ENCODE measurements at places on chromosomes 3 and 15.

GRCh38 chr15:44435893-44436667, 8.7 kb downstream of the CTDSPL2 start:
- DNase-seq, result no peak

DNA sequence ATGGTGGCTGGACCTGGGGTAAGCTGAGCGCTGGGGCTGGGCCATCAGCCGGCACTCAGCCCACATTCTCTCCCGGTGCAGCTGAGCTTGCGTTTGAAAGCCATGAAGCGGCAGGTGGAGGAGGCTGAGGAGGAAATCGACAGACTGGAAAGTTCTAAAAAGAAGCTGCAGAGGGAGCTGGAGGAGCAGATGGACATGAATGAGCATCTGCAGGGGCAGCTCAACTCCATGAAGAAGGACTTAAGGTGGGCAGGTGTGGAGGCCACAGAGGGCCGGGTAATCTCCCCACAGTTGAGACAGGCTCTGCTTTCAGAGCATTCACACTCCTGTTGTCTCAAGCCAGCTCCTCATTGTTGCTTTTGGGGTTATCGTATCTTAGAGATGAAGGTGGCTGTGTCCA, 45.7 kb upstream of the MYZAP start:
- DNase-seq, result no peak

- DNase-seq, result no peak
Measured at GRCh38 chr3:24235121-24235520, 259.5 kb downstream of the THRB start.

DNA sequence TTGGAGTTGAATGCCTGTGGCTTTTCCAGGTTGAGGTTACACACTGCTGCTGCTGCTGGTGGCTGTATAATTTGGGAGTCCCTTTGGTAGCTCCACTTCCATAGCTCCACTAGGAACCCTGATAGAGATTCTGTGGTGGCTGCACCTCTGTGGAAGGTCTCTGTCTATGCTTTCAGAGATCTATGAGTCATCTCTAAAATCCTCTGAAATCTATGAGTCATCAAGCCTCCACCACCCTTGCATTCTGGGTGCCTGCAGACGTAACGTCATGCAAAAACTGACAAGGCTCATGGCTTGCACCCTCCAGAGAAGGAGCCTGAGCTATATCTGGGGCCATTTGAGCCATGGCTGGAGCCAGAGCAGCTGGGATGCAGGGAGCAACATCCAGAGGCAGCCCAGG, 1037.0 kb upstream of the CFAP20DC start:
- DNase-seq, result no peak

DNA sequence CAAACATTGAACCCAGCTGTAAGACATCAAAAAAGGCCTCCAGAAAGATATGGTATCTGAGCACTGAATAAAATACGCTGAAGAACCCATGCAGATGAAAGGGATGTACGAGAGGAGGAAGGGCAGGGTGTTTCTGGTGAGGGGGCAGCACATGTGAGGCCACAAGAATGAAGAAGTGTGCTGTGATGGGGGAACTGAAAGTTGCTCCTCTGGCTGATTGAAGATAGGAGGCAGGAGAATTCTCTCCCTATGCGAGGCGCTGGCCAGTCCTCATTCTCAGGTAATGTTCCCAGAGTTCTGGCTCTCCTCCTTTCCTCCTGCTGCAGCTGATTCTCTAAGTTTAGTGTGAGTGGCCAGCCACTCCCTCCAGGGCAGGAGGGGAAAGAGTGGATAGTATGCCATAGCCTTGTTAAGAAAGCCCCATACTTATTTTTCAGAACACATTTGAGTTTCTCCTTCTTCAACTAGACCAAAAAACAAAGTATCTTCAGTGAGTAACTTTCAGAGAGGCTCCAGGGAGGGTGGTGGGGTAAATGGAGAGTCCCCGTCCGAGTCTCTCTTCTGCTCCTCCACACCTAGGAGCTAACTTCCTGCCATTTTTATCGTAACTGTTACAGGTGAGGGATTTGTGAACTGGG, 26.9 kb upstream of the MYO1E start:
- DNase-seq, result no peak

- no peak for DNase-seq
Measured at GRCh38 chr3:188219147-188219546, 65.2 kb downstream of the LPP start.

DNA sequence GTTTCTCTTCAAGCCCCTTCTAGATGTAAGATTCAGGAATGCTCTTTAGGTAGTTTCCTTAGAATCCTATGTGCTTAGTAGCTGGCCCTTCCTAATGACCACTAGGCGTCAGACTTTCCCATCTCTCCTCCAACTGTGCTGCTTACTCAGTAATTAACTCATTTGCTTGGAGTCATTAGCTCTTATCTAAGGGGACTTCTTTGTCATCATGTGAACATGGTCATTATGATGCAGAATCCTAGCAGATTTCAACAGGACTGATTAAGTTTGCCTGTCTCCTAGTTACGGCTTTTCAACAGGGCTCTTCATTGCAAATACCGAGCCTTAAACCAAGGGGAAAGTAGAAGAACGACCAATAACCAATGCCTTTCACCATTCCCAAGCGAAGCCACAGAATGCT, 46.4 kb downstream of the GJD2 start:
- DNase-seq, result no peak

DNA sequence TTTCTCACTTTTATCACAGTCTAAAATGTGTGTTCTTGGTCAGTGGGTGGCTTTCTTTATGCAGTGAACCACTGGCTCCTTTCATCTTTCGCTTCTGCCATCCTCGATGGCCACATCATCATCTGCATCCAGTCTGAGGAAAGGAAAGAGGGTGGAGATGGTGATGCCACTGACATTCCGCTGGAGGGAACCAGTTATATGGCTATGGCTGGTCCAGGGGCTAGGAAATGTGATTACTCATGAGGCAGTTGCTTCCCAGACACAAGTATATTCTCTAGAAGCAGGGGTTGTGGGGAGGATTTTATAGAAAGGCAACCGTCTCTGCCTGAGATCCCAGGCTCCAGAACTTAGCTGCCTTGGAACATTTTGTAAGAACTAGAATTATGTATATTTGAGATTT, 246.7 kb upstream of the AZI2 start:
- DNase-seq, result no peak

DNA sequence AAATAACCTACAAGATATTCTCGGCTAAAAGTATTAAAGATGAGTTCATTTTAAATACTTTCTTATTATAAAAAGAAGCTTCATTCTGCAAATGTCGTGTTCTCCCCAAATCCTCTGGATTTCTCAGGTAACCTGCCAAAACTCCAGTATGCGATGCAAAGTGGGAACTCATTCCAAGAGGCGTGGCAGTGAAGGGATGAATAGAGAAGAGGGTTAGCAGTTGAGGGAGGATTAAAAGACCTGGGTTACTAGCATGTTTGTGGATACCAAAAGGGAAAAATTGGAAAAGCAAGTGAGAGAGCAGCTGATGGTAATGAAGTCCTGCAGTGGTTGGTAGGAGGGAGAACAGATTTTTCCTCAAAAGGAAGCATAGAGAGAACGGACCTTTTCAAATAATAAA, 61.6 kb downstream of the ATP2C1 start:
- no peak for DNase-seq

DNA sequence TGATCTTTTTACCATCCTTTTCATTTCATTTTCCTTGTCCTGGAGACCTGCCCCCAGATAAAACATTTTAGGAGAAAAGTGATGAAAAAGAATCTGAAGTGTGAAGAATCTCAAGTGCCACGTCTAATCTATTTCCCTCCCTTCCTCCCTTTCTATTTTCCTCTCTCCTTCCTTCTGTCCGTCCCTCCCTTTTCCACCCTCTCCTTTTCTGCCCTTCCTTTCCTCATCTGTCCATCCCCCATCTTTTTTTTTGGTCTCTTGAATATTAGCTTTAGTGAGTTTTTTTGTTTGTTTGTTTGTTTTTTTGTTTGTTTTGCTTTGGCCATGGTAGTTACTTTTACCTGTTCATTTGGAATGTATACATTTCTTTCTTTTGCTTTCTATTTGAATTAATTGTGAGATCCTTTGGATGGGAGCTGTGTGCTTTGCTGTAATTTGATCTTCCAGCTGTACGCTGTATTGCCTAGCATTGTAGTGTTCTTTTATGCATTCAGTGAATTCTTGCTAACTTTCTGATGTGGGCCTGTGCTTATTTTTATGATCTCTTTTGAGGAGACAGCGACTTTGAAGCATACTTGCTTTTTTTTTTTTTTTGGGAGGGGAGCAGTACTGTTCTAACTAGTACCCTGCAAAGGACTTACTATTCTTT, 19.2 kb downstream of the CDIN1 start:
- no peak for DNase-seq

DNA sequence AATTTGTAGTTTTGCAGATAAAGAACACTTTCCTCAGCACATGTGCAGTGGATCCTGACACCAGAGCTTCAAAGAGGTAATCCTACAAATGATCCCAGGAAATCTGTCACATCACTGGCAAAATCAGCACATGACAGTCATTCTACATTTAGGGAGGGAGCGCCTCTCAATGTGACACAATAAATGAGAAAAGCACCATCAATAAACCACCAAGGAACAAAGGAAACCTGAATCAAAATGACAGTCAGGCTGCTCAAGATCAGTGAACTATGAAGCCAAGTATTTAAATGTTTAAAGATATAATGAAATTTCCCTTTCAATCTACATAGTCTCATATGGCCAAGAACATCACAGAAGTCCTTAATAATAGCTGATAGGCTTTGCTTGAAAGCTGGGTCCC, 119.5 kb downstream of the LRRN1 start:
- no peak for DNase-seq

GRCh38 chr15:85351965-85352364, 28.4 kb upstream of the AKAP13 start:
- DNase-seq, result no peak

- DNase-seq, result no peak
Measured at GRCh38 chr3:172520301-172520831, 2.9 kb downstream of the TNFSF10 start.
